Fibroblast of the aortic adventitia (primary cell): ENCODE measurements at places on chromosomes 5 and 9. TPM values are rescaled to one million over a fixed set of nuclear protein-coding genes. Genes with fewer than 3 reads are reported as not detected.

The ADGRV1 gene
- total RNA-seq: 0.18 and 0.25 TPM in 2 replicates

The CAVIN4 gene
- total RNA-seq: 1.4 TPM in 2 replicates

The MEGF10 gene
- not detected in 2 replicates for total RNA-seq

The OR1J2 gene
- 1.6 TPM in 1 of 2 replicates, not detected in the other for total RNA-seq

The NUTM2F gene
- total RNA-seq: not detected in 2 replicates

The BTNL8 gene
- total RNA-seq: not detected in 2 replicates

The FRRS1L gene
- 0.08 and 0.18 TPM in 2 replicates for total RNA-seq

The PTPDC1 gene
- 6.6 and 10.8 TPM in 2 replicates for total RNA-seq

The FCN1 gene
- total RNA-seq: not detected in 2 replicates

The CDKN2B-AS1 gene
- 6.4 and 12.9 TPM in 2 replicates for total RNA-seq

The CCDC180 gene
- 4.2 and 27.2 TPM in 2 replicates for total RNA-seq

The SUSD3 gene
- 0.09 TPM in 1 of 2 replicates, not detected in the other for total RNA-seq

The DOK3 gene
- total RNA-seq: 0.99 and 1.3 TPM in 2 replicates

The PRSS3 gene
- 5.7 and 145 TPM in 2 replicates for total RNA-seq

The TRIM32 gene
- total RNA-seq: 31.5 and 33.5 TPM in 2 replicates

The SETD9 gene
- 7.6 and 10.6 TPM in 2 replicates for total RNA-seq

The FCN2 gene
- not detected in 2 replicates for total RNA-seq

The GARNL3 gene
- 1.1 and 2.5 TPM in 2 replicates for total RNA-seq

The CYLC2 gene
- not detected in 2 replicates for total RNA-seq

The IL5 gene
- not detected in 2 replicates for total RNA-seq

The OBP2B gene
- total RNA-seq: not detected in 2 replicates

The TAF1L gene
- total RNA-seq: not detected in 2 replicates

The CAAP1 gene
- total RNA-seq: 19.0 and 50.9 TPM in 2 replicates

The NELFB gene
- 27.1 and 43.7 TPM in 2 replicates for total RNA-seq

The CDH6 gene
- total RNA-seq: 7.4 and 103 TPM in 2 replicates

The TMEM174 gene
- total RNA-seq: not detected in 2 replicates

The PITX1 gene
- total RNA-seq: 1.5 TPM in 1 of 2 replicates, not detected in the other

The TAF11L10 gene
- total RNA-seq: not detected in 2 replicates

The JAKMIP2 gene
- total RNA-seq: 1.4 and 2.4 TPM in 2 replicates

The TMC1 gene
- 0.36 and 0.49 TPM in 2 replicates for total RNA-seq
